Activated T-helper 1 cell treated with anti-CD3 and anti-CD28 coated beads, Interleukin-2, amount 50 U/mL, for 16 hours (primary cell): ENCODE measurements at places on chromosomes 7 and 10.

- no peak for DNase-seq
Observed at GRCh38 chr7:36209814-36210183, 56.7 kb downstream of the EEPD1 start.

GRCh38 chr10:59325116-59325515, 37.2 kb downstream of the FAM13C start:
- no peak for DNase-seq

DNA sequence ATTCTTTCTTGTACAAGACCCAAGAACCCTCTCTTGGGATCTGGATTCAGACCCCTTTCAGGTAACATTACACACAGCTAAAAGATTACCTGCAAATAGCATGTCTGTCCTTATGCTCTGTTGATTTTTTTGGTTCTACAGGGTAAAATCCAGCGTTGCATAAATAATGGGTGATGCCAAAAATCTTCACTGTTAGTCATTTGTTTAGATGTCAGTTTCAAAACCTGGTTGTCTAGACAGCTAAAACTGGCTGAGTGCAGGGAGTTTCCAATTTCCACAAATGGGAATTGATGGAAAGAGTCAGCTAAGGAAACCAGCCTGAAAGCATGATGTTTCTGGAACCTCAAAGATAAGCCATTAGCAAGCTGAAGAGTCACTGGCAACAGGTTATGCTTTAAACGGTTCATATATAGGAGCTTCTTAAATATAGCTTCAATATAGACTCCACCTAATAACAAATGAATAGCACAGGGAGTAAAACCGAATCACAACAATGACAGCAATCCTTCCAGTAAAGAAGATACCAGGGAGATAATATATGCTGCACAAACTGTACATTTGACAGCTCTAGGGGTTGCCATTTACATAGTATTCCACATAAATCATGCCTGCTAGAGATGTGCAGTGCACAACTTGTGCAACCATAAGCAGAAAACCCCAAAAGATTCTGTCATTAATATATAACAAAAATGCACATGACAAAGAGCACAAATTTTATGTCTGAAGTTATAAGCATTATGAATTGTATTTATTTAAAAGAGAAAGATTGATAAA, 20.4 kb downstream of the CCDC71L start:
- no peak for DNase-seq

DNA sequence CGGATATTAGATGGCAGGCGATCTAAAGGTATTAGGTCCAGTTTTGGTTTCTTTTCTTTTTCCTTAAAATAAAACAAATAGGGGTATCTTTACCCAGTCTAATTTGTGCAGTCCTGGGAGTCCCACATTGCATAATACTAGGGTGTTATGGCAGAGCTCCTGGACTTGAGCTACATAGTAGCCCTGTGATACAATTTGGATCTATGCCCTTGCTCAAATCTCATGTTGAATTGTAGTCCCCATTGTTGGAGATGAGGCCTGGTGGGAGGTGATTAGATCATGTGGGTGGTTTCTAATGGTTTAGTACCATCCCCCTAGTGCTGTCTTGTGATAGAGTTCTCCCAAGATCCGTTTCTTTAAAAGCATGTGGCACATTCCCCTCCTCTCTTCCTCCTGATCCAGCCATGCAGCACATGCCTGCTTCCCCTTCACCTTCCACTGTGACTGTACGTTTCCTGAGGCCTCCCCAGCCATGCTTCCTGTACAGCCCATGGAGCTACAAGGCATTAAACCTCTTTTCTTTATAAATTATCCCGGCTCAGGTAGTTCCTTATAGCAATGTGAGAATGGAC, 141.9 kb downstream of the RPS24 start:
- DNase-seq: no peak

GRCh38 chr7:1514995-1515401, 10.8 kb upstream of the INTS1 start:
- no peak for DNase-seq

- no peak for DNase-seq
Observed at GRCh38 chr7:12391922-12392615, 11.6 kb downstream of the VWDE start.

DNA sequence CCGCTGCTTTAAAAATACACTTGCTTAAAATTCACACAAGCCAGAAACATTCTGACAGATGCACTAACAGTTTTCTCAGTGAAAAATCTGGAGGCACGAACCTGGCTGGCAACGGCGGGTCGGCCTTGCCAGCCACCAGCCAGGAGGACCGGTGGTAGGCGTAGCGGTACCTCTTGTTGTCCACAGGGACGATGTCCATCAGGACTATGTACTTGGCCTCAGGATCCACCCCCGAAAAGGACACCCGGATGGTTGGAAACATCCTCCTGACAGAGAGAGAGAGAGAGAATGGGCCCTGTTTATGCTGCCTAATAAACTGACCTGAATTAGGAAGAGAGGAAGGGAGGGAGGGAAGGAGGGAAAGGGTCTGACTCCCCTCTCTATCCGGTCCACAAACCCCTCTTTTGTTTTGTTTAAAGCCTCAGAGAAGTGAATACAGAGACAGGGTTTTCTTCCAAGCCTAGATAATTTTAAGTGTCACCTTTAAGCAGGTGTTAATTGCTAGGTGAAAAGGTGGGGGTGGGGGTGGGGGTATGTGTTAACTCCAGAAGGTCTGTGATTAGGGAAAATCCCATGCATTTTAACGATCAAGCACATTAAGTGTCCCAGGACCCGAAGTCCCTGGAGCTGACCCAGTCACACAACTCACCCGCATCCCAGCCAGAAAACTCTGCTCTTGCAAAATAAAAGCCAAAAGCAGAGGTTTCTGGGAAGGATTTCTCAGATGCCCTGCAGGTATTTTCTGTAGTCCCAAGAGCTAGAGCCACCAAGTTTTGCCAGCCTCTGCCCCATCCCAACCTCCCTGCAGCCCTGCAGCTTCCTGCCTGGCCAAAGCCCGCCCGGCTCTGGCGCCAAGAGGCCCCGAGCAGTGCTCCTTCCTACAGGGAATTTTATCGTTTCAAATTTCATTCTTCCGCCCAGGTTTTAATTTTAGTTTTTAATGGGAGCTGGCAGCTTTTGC, 5.0 kb downstream of the TBX20 start:
- DNase-seq: no peak

- DNase-seq: no peak
Observed at GRCh38 chr10:129140921-129141885, 325.8 kb upstream of the MGMT start.

DNA sequence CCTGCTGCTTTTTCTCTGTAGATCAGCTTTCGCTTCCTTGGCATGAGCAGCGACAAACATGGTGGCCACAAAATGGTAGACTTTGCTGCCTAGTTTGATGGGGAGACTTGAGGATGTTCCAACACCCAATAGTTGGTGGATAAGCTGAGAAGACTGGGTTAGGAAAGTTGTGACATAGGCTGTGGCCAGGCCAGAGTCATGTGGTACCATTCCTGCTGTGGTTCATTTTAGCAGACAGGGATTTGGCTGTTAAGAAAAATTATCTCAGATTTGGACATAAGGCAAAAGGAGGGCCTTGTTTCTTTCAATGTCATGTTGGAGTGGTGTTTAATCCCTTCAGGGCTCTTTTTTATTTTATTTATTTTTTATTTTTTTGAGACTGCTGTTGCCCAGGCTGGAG, 26.6 kb upstream of the FAM180A start:
- no peak for DNase-seq

DNA sequence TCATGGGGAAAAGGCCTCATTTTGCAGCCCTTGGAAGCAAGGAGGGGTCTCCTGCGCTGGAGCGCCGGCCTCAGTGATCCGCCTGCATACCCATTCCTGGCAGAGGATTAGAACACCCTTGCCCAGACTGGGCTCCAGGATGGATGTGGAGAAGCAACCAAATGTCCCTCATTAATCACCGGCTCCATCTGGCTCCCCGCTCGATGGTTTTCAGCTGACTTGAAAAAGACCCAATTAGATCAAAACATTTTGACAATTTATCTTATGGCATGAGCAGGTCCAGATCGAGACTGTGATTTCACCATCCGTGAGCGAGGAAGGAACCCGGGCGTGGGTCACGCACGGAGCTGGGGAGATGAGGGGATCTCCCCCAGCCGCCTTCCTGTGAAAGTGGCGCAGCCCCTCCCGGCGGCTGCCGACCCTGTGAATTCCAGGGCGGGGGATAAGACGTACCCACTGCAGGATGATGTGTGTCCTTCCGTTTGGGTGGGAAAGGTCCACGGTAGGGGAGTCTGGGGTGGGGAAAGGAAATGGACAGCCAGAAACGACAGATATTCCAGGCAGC, 141.6 kb downstream of the EMX2 start:
- no peak for DNase-seq

- DNase-seq: no peak
Observed at GRCh38 chr7:30752484-30752883, 549 bp downstream of the INMT start.

- DNase-seq: no peak
Observed at GRCh38 chr10:7397049-7398035, 13.5 kb downstream of the SFMBT2 start.

GRCh38 chr10:116120688-116121455, 152.1 kb downstream of the GFRA1 start:
- no peak for DNase-seq

- DNase-seq: no peak
Observed at GRCh38 chr10:14692344-14693076, 82.2 kb downstream of the FAM107B start.

- DNase-seq: no peak
Observed at GRCh38 chr7:45625714-45626440, 51.7 kb downstream of the ADCY1 start.

DNA sequence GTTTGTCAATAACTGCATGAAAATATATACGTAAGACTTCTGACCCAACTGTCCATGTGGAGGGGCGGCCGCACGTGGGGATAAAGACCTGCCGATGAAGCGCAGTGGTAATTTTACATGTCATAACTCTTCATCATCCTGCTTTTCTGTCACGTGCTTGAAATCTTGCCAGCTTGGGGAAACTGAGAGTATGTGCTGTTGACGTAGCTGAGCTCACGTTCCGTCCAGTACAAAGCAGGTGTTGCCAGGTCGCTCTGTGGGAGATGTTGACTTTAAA, 105.1 kb downstream of the INPP5A start:
- no peak for DNase-seq

DNA sequence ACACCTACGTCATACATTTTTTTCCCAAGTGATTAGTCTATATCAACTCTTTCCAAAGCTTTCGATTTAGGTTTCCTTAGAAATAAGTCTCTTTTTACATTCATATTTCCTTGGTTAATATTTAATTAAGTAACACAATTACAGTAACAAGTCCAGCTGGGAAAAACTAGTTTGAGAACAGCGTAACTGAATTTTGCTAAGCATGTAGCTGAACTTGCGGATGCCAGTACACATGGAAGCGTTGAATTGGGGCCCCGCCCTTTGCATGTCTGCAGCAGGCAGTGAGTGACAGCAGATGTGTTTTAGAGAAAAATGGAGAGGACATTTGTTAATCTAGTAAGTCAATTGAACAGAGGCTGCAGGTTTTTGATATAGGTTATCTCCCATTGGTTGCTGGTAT, 72.5 kb downstream of the TAF3 start:
- DNase-seq: no peak

GRCh38 chr7:83055197-83055596, 107.5 kb downstream of the PCLO start:
- DNase-seq: no peak

DNA sequence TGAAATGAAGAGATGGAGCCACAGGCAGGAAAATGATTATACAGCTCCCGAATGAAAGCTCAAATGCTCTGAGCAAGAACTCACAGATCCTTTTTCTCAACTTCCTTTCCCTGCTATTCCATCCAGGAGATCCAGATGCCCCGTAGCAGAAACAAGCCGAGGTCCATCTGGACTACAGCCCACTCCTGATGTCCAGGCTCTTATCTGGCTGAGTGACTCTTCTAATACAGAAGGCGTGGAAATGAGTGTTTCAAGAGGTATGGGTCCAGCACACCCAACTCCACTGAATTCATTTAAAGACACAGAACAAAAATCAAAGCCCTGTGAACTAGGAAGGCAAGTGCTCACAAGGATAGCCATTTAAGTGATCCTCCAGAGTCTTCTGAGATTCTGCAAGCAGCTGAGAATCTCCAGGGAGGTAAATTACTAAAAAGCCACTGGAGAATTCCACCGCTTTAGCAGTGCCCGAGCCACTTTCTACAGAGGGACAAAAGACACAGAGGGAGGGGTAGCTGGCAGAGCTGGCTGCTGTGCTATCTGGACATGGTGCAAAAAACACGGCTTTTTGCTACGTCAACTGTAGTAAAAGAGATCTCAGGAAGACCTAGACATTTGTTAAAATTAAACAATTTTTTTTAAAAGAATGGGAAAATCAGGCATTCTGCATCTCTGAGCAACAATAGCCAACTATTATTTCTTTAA, 24.5 kb downstream of the FAM171A1 start:
- no peak for DNase-seq

- DNase-seq: no peak
Observed at GRCh38 chr7:28729727-28730126, 228.4 kb downstream of the TRIL start.

DNA sequence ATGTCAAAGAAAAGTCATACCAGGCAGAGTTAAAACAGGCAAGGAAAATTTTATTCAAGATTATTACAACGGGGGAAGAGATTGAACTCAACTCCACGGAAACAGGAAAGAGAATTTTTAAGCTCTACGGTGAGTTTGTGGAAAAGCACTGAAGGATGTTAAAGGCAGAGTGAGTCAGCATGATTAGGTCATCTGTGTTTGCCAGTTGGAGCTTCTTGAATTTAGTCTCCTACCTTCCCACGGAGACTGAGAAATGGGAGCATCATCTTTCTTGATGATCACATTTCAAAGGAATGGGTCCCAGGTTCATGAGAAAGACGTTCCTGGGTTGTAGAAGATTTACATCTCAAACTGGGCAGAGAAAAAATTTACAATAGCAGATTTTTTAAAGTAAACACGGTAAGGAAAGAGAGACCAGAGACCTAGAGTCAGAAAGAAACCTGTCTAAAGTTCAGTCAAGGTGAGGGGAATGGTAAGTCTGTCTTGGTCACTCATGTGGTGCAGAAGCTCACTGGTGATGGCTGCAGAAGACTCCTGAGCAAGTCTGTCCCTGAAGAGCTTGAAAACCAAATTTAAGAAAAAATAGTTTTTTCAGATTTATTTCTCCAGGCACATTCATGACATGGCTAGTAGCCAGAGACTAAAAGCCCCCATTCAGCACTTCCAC, 516.9 kb upstream of the LRRN3 start:
- no peak for DNase-seq

- DNase-seq: no peak
Observed at GRCh38 chr10:8229153-8229552, 174.7 kb downstream of the GATA3 start.
